ENCODE measurements at places on chromosomes 3 and 15.

DNA sequence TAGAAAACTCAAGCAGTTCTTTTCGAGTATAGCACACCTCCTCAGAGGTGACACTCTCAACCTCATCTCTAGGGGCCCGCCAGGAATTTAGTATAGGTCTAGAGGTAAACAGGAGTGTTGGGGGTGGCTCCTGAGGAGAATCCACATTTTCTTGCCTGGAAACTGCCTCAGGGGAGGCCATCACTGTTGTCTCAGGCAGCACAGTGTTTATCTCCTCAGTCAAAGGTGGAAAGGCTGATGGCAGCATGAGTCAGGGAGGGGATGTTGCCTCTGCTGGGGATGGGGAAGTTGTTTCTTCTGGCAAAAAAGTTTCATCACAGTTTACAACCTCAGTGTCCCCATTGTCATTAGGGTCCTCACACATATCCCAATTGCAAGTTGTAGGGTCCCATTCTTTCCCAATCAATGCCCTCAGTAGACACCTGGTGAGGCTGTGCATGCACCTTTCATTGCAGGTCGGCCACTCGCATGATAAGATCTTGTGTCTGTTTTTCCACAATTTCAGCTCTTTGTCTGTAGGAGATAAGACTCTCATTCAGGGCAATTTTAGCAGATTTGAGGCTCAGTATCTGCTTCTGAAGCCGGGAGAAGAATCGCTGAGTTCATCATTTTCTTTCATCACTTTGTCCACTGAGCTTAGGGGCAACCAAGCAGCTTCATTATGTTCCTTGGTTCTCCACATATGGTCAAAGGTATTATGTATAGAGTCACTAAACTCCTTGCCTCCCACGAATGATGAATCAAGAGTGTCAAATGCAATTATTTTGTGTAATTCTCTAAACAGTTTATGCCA lies 25.8 kb downstream of the NAALADL2 start:
- no peak for DNase-seq

DNA sequence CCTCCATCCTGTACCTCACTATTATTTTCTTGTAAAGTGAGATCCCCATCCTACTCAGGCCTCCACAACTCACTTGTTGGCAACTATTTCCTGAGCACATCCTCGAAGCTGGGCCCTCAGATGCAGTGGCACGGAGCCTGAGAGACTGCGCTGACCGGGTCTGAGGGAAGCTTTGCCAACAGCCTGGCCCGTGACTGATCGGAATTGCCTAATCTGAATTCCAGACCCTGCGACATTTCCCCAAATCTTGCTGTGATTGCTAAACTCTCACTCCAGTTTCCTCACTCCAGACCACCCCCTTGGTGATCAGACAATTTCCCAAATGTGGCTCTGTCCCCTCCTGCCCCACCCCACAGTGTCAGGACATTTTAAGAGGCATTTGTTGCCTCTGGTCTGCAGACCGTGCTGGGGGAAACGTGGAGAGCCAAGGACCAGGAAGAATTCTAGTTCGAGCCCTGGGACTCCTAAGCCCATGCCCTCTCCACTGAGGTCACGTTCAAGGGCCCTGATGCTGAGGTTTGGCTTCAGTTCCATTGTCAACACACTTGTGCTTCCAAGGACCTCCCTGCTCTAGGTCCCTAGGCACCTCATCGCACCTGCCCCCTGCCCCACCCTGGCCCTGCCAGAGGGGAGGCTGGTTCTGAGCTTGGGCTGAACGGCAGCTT lies 22.8 kb downstream of the KLHL25 start:
- DNase-seq, result peak; percentile 63

DNA sequence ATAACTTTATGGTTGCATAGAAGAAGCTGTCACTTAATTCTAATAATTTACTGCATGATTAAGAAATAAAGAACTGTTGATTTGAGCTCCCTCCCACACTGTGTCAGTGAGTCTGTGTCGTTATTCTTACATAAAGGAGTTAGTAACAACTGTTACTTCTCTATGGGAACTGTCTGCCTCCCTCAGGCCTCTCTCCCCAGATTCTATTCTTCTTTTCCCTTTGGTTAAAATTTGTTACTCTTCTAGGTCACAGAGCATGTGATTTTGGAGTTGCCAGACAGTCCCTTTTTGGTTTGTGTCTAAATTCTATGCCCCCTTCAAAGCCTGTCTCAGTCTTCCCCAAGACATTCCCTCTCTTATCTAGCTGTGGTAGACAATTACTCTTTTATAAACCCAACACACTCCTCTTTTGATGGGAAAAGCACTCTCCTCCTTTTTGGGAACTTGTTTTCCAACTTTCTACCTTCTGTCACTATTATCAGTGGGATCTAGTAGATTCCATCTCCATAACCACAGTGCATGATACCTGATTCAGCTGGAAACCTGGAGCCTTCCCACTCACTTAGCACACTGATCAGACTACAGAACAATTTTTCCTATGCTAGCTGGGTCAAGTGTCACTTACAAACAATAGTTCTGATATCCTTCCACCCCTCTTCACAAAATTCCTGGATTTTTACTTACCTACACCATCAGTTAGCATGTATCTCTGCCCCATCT lies 422.1 kb upstream of the TGFBR2 start:
- no peak for DNase-seq

DNA sequence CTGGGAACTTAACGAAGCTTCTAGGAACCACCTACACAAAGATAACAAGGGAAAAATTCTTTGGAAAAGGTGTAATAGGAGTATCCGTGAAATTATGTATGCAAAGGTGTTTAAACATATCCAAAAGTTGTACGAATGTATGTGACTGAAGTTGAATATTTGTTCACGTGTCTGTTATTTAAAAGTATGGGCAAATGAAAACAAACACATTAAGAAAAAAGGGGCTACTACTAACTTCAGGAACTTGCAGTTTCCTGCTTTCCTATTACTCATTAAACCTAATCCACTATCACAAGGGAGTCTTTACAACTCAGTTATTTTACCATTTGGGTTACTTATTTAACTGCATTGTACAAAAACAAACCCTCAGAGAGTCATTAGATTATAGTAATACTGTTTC lies 33.9 kb upstream of the GRAMD1C start:
- no peak for DNase-seq

All from breast epithelium (tissue), 4 donors.